ENCODE measurements at places on chromosomes 3 and 15.
A peak's percentile ranks its signal among the peaks of the same experiment; 100 is the strongest.

- no peak for DNase-seq
Measured at GRCh38 chr3:83092521-83093221, 1331.2 kb upstream of the GBE1 start.

DNA sequence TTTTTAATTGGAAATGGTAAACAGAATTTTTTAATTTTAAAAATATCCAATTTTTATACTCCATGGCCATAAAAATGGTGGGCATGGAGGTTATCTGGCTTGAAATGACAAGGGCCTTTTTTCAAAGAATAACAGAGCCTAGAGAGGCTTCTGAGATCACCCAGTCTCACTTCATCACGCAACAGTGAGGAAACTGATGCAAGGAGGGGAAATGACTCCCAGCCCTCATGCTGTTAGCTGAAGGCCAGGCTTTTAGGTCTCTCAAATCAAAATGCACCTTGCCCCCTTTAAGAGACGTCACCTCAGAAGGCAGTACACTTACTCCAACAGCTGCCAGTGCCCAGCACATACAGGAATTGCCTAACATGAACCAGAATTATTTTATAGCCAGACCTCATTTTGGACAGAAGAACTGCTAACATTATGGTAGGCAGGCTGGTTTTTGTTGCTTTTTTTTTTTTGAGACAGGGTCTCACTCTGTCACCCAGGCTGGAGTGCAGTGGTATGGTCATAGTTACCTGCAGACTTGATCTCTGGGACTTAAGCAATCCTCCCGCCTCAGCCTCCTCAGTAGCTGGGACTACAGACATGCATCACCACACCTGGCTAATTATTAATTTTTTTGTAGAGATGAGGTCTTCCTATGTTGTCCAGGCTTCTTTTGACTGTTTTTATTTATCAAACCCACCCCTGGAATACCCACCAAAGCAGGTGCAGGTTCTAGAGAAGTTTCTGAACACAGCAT lies 9.1 kb downstream of the RAB43 start:
- DNase-seq = peak; percentile 79

DNA sequence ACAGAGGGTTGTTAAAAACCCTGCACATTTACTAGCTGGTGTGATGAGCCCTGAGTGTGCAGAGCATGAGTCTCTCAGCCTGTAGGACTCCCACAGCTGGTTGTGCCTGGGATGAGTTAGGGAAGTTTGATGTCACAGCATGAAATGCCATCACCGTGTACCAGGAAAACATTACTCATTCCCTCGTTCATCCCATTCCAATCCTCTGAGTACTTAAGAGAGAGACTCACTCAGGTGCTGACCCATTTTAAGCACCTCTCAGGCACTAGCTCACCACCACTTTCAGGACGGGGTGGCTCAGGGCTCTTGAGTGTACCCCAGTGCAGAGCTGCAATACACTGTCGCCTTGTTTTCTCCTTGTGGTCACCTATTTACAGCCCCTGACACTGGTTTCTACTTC lies 18.7 kb downstream of the MGLL start:
- no peak for DNase-seq

GRCh38 chr3:146912241-146913015 lies 307.3 kb upstream of the PLSCR5 start:
- no peak for DNase-seq

DNA sequence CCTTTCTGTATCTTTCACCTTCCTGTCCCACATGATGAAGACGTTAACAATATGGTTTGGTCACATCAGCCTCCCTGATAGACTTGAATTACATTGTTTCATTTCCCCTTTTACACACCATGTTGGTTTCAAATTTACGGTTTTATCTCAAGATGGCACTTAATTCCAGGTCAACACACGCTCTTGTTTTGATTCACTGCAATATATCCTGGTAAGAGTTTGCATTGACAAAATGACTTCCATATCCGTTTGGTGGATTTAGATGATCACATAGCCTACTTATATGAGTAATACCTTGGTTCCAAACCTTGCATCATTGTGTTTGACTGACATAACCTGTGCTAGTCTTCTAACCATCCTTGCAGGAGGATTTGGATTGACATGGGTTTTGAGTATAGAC lies 499.4 kb downstream of the ROBO1 start:
- no peak for DNase-seq

DNA sequence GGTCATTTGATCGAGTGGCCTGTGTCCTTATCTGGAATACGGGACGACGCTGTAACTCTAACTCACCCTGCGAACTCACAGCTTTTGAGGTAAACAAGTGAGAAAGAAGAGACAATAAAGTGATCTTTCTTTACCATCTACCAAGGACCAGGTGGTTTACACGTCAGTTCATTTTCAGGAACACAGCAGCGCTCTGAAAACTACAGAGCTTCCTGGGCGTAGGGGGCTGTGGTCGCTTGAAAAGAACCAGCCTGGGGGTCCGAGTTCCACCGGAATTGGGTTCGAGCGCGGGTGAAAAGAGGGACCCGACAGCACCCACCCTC lies 357 bp downstream of the KIAA1143 start:
- DNase-seq = peak; percentile 6

DNA sequence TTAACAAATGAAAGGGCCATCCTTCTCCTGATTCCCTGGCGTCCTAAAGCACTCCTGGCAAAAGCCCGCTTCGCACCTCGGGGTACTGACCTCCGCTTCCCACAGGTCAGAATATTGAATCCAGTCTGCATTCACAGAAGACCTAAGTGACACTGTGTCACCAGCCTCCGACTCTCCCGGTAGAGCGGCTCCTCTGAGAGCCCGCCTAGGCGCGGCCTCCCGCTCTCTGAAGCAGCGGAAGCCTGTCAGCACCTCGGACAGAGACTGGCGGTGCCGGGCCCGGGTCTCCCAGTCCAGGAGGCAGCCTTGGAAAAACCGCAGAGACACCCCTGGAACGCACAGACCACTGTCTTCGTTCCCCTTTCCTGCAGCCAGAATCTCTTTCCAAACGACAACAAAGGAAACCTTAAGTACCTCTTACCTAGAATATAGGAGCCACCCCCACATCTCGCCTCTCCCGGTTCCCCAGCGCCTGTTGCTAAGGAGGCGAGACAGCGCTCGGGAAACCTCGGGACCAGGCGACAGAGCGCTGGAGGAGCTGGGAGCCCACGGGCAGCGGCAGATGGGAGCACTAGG lies 1.2 kb downstream of the GABRB3 start:
- DNase-seq = no peak

Measured in activated T-cell treated with anti-CD3 and anti-CD28 coated beads, Interleukin-2, amount 50 U/mL, for 72 hours (primary cell).